ENCODE measurements at places on chromosomes 13 and 19.
A peak's percentile ranks its signal among the peaks of the same experiment; 100 is the strongest.

DNA sequence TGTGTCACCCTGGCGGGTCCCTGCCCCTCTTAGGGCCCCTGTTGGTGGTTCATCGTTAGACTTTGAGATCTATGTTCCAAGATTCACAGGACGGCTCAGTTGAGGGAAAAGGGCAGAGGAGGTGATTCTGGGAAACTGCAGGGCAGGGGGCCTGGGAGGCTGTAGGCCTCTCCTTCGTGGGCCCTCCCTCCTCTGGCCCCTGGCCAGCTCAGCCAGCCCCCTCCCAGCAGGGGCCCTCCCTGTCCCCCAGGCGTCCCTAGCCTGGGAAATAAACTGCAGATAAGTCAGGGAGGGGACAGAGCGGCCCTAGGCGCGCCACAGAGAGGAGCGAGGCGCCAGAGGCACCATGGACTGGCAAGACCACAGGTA lies 6.5 kb downstream of the HIF3A start:
- no peak for DNase-seq

GRCh38 chr19:35309481-35310279 lies 17.7 kb downstream of the MAG start:
- no peak for DNase-seq

- no peak for DNase-seq
These were observed 14.7 kb upstream of the TEKTIP1 start for GRCh38 chr19:3524078-3524842.

- no peak for DNase-seq
These were observed 1.2 kb upstream of the FOXO1 start for GRCh38 chr13:40667622-40667978.

GRCh38 chr19:47240996-47241918 lies 10.3 kb upstream of the BBC3 start:
- DNase-seq: peak; percentile 81

- DNase-seq: no peak
These were observed 2.6 kb upstream of the SLC10A2 start for GRCh38 chr13:103068836-103069235.

DNA sequence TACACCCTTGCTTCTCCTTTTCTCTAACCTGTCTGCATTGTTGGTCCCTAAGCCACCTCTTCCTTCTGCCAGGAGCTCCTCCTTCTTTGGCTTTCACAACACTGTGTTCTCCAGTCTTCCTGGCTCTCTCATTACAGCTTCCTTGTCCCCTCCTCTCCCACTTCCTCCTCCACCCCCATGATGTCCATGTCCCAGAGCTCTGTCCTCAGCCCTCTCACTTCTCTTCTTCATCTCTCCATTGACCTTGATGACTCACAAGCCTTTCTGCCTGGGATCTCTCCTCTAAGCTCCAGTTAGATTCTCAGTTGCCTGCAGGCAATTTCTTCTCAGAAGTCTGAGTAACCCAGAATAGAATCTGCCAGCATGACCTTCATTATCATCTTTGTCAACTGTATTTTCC lies 100.3 kb upstream of the WASF3 start:
- DNase-seq: no peak

DNA sequence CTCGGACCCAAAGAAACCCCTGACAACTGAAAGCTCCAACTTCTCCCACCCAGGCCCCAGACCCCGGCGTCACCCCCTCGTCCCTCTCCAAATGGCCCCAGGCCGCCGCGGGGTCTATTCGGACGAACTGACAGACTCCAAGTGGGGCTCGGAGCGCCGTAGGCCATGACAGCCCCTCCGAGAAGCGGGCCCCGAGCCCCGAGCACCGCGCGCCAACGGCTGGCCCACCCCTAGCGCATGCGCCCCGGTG lies 360 bp downstream of the DDX39A start:
- no peak for DNase-seq

DNA sequence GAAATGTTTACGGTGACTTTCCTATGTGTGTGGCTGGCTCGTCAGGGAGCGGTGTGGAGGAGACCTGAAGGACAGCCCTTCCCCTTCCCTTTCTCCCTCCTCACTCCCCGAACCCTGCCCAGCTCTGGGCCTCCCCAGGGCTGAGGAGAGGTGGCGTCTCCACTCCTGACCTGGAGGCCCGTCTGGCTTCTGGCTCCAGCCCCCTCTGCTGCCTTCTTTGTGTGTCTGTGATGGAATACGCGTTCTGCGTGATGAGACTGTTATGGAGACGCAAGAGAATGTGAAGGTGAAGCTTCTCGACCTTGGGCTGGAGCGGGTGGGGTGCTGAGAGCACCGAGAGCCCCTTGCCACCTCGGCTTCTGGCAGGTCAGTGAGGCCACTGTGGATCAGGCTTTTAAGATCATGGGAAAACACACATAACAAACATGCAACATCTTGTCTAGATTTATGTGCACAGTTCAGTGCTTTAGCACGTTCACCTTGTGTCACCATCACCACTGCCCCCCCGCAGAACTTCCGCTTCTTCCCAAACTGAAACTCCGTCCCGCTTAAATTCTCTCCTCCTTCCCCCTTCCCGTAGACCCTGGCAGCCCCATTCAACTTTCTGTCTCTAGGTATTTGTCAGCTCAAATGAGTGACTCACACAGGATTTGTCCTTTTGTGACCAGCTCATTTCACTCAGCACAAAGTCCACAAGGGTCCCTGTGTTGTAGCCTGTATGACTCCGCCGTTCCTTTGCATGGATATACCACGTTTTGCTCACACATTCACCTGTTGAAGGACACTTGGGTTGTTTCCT lies 24.7 kb downstream of the ATP11A start:
- DNase-seq: no peak

GRCh38 chr13:110885966-110886869 lies 28.7 kb downstream of the ANKRD10 start:
- no peak for DNase-seq

- no peak for DNase-seq
These were observed 1712.4 kb downstream of the EFNB2 start for GRCh38 chr13:104823071-104823470.

GRCh38 chr19:5048727-5049553 lies 80.0 kb downstream of the KDM4B start:
- no peak for DNase-seq

GRCh38 chr13:20721454-20722357 lies 18.2 kb downstream of the IL17D start:
- DNase-seq: no peak

- DNase-seq: no peak
These were observed 220.4 kb upstream of the SOX1 start for GRCh38 chr13:111846391-111847159.

DNA sequence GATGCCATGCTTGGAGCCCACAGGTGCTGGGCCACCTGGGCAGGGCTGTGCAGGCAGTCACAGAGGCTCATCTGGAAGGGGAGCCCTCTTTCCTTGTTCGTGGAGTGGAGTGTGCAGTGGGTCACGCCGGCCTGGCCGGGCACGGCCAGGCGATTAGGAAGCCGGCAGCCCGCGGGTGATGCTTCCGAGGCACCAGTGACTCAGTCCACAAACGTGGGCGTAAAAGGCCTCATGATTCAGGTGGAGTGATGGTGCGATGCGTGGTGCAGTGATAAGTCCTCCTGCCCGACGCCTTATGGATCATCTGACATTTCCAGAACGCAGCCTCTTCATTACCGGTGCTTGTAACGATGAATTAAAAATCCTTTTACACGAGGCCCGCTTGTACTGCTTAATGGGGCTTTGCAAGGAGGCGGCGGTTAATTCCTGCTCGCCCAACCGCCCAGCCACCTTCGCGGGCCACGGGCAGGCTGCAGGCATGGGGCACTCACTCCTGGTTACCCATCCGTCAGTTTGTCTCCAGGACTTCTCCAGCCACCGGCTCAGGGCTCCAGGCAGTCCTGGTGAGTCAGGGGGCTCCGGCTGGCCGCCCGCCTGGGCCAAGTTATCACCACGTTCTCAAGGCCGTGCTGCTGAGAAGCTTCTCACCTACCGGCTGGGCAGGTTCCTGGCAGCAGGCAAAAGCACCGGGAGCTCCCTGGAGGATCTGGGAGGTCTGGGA lies 172.4 kb downstream of the KDM4B start:
- no peak for DNase-seq

- DNase-seq: no peak
These were observed 1.7 kb upstream of the PRAM1 start for GRCh38 chr19:8504171-8504570.

- no peak for DNase-seq
These were observed 9.0 kb downstream of the CAPN12 start for GRCh38 chr19:38735257-38735686.

DNA sequence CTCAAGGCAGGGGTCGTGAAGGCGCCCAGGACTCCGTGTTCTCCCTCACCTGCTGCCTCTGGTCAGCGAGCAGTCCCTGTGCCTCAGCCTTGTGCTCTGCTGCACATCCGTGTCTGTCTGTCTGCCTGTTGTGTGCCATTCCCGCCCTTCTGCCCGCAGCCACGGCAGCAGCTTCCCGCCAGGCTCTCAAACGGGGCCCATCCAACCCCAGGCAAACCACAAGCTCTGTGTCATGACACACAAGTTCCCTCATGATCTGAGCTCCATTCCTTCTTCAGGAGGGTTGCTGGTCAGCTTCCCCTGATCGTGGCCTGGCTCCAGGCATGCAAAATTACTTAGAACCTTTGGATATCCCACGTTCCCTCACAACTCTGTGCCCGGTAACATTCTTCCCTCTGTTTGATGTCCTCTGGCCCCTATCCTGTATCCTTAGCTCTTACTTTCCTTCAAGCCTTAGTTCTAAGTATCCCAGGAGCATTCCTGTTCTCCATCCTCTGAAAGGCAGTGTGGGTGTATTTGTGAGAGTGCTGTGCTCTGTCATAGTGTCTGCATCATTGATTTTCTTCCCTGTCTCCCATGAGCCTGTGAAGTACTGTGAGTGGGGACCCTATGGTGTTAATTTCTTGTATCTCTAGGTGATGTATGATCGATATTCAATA lies 3.2 kb downstream of the GPR183 start:
- no peak for DNase-seq

- no peak for DNase-seq
These were observed 18.5 kb downstream of the RFX2 start for GRCh38 chr19:6091771-6092291.

- peak; percentile 17 for DNase-seq
These were observed at the start of gene UBE2L5 for GRCh38 chr13:30422054-30422839. TSS of gene UBE2L5 (plus strand) at chr13:30422493. CDS start at chr13:30427991, 5,498 bp downstream.

GRCh38 chr13:49495783-49496762 lies at the start of gene PHF11:
TSS of gene PHF11 (plus strand) at chr13:49495953. CDS start at chr13:49496002, 49 bp downstream.
- peak; percentile 86 for DNase-seq

GRCh38 chr13:37657134-37657533 lies 58.6 kb upstream of the POSTN start:
- DNase-seq: no peak

GRCh38 chr13:79432992-79433391 lies 26.9 kb upstream of the RBM26 start:
- no peak for DNase-seq

DNA sequence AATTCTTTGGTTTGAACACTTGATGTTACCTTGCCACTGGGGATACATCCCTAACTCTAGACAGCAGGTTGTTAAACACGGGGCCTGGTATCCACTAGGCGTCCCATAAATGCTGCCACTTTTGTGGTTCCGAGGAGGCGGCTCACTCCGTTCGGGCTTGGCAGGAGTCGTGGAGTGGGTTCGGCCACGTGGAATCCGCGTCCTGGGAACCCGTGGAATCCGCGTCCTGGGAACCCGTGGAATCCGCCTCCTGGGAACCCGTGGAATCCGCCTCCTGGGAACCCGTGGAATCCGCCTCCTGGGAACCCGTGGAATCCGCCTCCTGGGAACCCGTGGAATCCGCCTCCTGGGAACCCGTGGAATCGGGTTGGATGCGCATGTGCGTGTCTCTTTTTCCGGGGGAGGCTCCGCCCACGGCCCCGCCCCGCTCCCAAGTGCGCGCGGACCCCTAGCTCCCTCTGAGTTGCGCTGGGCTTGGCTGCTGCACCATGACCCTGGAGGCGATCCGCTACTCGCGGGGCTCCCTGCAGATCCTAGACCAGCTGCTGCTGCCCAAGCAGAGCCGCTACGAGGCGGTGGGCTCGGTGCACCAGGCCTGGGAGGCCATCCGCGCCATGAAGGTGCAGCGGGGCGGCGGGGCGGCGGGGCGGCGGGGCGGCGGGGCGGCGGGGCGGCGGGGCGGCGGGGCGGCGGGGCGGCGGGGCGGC lies at the start of gene MRI1:
Gene MRI1 (plus strand): TSS at position 422 of the 707 bp plus-strand sequence. CDS start 67 bp downstream, at position 489.
- DNase-seq: no peak

DNA sequence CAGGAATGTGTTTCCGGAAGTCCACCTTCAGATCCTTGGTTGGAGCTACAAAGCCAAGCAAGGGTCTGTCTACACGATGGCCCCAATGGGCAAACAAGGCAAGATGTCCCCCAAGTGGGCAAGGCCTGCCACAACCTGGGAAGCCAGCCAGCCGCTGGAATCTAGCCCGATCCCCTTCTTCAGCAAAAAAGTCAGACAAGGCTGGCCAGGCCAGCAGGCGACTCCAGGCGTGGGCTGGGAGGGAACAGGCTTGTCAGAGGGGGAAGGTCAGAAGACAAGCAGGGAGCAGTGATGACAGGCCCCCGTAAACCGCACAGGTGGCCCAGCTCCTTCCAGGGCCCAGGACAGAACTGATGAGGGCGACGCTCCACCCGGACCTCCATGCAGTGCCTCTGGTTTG lies 69.7 kb upstream of the WASF3 start:
- no peak for DNase-seq

DNA sequence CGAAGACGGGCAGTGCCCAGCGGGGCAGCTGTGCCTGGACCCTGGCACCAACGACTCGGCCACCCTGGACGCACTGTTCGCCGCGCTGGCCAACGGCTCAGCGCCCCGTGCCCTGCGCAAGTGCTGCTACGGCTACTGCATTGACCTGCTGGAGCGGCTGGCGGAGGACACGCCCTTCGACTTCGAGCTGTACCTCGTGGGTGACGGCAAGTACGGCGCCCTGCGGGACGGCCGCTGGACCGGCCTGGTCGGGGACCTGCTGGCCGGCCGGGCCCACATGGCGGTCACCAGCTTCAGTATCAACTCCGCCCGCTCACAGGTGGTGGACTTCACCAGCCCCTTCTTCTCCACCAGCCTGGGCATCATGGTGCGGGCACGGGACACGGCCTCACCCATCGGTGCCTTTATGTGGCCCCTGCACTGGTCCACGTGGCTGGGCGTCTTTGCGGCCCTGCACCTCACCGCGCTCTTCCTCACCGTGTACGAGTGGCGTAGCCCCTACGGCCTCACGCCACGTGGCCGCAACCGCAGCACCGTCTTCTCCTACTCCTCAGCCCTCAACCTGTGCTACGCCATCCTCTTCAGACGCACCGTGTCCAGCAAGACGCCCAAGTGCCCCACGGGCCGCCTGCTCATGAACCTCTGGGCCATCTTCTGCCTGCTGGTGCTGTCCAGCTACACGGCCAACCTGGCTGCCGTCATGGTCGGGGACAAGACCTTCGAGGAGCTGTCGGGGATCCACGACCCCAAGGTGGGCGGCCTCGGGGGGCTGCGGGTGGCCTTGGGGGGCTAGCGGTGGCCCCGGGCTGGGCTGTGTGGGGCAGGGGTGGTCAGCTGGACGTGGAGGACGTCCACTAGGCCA lies 4.8 kb downstream of the GRIN3B start:
- no peak for DNase-seq

GRCh38 chr13:92303428-92303827 lies 905.0 kb downstream of the GPC5 start:
- DNase-seq: no peak

GRCh38 chr19:5949792-5950305 lies 28.1 kb downstream of the RANBP3 start:
- DNase-seq: no peak

Data from stimulated activated CD8-positive, alpha-beta memory T cell treated with anti-CD3 and anti-CD28 coated beads, Interleukin-7, amount 100 ng/mL, for 4 hours (primary cell).